ENCODE measurements at places on chromosomes 12 and 14. TPM values are rescaled to one million over a fixed set of nuclear protein-coding genes. Genes with fewer than 3 reads are reported as not detected.

- H3K27ac ChIP-seq = peak overlapping the region; percentile 92
- no peak for DNase-seq
- H3K36me3 ChIP-seq = no peaks in the 10 kb centered on the region
- H3K4me1 ChIP-seq = peaks cover 33% of the 10 kb centered on the region
- H3K4me3 ChIP-seq = peak overlapping the region; percentile 53
Measured at GRCh38 chr14:89418976-89419375, 1.9 kb upstream of the FOXN3 start.

DNA sequence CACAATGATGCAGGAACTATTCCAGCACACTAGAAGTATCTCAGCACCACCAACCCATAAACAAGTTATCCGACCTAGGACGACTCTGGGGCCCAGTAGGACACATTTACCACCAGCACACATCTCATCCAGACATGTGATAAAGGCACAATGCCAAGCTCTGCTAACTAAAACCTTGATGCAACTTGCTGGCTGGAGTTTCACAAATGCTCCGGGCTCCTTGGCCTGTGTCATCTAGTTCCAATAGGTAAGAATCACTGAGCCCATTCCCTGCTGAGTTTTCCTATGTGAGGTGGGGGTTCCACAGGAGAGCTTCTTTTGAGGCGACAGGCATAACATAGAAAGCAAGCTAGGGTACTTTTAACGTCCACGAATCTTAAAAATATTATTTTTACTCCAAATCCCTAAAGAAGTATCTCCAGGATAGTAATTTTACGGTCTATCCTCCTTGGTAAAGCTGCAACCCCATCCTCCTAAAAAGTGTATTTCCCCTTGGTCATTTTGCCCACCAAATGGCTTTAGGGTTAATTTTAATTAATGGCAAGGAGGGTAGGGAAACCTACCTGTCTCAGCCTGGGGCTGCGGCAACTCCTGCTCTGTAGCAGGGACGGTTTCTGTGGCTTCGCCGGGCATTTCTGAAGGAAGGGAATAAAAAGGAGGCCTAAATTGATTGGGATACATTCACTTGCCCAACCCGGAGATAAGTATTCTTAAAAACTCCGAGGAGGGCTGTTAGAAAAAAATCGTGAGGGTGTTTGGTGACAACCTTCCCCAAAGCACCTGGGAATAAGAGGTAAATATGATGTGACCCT, 1.0 kb downstream of the NACA start:
- no peaks in the 10 kb centered on the region for H3K27me3 ChIP-seq
- peaks cover 8% of the 10 kb centered on the region for H3K36me3 ChIP-seq
- H3K4me1 ChIP-seq = peaks cover 71% of the 10 kb centered on the region
- DNase-seq = peak; percentile 15
- H3K27ac ChIP-seq = peak overlapping the region; percentile 97

DNA sequence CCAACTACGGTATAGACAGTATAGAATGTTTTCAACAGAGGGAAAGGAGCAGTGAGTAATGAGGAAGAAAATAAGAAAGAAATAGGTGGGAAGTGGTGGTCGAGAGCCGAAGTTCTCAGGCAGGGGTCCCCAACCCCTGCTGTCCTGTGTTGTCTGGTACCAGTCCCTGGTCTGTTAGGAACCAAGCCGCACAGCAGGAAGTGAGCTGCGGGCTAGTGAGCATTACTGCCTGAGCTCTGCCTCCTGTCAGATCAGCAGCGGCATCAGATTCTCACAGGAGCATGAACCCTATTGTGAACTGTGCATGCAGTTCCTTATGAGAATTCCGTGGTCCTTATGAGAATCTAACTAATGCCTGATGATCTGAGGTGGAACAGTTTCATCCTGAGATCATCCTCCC, 107.3 kb upstream of the PTPRR start:
- no peak overlapping the region for H3K4me3 ChIP-seq
- H3K36me3 ChIP-seq = no peaks in the 10 kb centered on the region
- no peaks in the 10 kb centered on the region for H3K4me1 ChIP-seq
- DNase-seq = no peak

ETV6 gene
- 13.0 TPM for total RNA-seq

DNA sequence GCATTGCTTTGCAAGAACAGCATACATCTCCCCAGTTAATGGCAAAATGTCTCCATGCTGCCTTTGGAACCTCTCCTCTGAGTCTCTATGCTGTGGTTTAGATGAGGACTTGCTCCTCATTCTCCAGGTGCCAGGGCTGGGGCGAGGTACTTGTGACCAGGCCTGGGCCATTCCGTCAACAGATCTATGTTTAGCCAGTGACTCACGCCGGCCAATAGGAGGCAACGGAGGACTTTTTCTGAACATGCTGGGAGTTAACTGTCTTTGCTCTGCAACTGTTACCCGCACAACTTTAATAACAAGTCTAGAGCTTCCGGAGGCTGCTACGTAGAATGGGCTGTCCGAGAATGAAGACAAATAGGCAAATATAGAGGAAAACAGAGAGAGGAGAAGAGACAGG, 214.2 kb downstream of the GLT1D1 start:
- H3K36me3 ChIP-seq = peaks cover 3% of the 10 kb centered on the region
- H3K4me3 ChIP-seq = no peak overlapping the region
- H3K27me3 ChIP-seq = peaks cover 15% of the 10 kb centered on the region

NINJ2 gene
- total RNA-seq = 0.85 TPM

- no peak overlapping the region for H3K27ac ChIP-seq
Measured at GRCh38 chr12:28027328-28027727, 54.8 kb upstream of the PTHLH start.

DNA sequence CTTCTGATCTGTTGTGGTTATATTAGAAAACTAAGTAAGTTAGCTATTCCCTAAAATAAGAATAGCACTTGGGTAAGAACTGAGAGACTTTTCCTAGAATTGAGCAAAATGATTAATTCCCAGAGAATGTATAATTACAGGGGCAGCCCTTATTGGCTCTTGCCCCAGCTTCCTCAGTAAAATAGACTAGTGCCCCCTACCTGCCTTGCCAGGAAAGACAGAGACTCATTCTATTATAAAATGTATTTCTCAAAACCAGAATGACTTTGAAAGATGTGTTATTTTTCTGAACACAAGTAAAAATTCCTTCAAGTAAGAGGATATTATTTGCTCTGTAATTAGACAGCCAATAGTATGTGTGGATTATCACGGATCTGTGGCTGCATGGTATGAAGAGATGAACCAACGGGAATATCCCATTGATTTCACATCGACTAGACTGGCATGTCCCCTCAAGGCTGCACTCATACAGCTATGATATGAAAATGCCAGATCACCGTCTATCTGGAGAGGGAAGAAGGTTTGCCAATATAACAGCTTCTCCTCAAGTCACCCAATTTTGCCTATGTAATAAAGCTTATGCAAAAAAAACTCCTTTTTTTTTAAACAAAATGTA, 7.4 kb upstream of the GLRX5 start:
- no peaks in the 10 kb centered on the region for H3K36me3 ChIP-seq
- H3K27ac ChIP-seq = peak overlapping the region; percentile 75
- H3K4me1 ChIP-seq = peaks cover 66% of the 10 kb centered on the region
- DNase-seq = no peak

- DNase-seq = no peak
- no peak overlapping the region for H3K4me3 ChIP-seq
- no peak overlapping the region for H3K27ac ChIP-seq
- peaks cover 67% of the 10 kb centered on the region for H3K36me3 ChIP-seq
- no peaks in the 10 kb centered on the region for H3K27me3 ChIP-seq
- H3K4me1 ChIP-seq = peaks cover 5% of the 10 kb centered on the region
Measured at GRCh38 chr14:31657917-31658316, 96.7 kb downstream of the NUBPL start.

DNA sequence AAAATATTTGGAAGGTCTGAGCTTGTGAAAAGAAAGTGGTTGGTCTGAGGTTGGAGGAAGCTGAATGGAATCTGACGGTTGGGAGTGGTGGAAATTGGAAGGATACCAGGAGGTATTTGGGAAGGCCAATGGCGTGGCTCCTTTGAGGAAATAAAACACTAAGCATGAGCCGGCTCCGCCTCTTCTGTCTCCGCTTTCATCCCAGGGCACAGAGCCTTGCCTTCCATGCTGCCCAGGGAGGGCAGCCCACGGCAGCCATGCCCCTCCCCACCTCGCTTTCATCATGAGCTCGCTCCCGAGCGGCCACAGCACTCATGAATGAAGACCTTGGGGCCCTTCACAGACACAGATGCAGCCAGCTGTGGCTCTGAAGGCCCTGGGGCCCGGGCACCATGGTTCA, 36.2 kb downstream of the HSP90AA1 start:
- no peak for DNase-seq
- H3K27ac ChIP-seq = no peak overlapping the region
- no peaks in the 10 kb centered on the region for H3K4me1 ChIP-seq
- peaks cover 73% of the 10 kb centered on the region for H3K36me3 ChIP-seq
- H3K4me3 ChIP-seq = no peak overlapping the region

GRCh38 chr12:121214166-121214777, 4.3 kb downstream of the P2RX4 start:
- no peak for DNase-seq
- H3K27me3 ChIP-seq = no peaks in the 10 kb centered on the region
- peaks cover 32% of the 10 kb centered on the region for H3K4me1 ChIP-seq
- H3K27ac ChIP-seq = peak overlapping the region; percentile 10
- no peaks in the 10 kb centered on the region for H3K36me3 ChIP-seq

- H3K36me3 ChIP-seq = peaks cover 58% of the 10 kb centered on the region
- no peaks in the 10 kb centered on the region for H3K27me3 ChIP-seq
- peaks cover 97% of the 10 kb centered on the region for H3K4me1 ChIP-seq
- peak overlapping the region; percentile 73 for H3K4me3 ChIP-seq
Measured at GRCh38 chr14:99234355-99234754, 37.6 kb downstream of the BCL11B start.

DCAF4 gene
- 32.4 TPM for total RNA-seq

DNA sequence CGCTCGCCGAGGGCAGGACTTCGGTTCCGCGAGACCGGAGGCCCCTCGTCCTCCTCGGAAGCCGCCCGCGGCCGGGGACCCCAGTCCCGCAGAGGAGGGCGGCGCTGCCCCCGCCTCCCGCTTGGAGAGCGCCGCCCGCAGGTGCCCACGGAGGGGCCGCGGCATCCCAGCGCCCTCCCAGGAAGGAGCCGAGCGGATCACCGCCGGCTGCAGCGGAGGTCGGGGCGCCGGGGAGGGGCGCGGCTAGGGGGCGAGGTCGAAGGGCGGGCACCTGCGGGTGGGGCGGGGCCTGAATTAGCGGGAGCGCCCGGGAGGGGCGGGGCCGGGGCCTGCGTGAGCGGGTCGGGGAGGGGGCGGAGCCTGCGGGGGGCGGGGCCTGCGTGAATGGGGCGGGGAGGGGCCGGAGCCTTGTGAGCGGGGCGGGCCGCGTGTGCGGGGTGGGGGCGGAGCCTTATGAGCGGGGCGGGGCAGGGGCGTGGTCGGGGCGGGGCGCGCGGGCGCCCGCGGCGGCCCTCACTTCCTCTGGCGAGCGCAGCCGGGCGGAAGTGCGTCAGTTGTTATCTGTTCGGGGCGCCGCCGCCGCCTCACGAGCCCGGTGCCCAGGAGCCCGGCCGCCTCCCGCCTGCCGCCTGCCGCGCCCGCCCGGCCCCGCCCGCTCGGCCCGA, at the start of gene FBRSL1:
Gene FBRSL1, plus strand, starts transcription at position 550 of the 665 bp plus-strand sequence.
- peak within 1 kb of the TSS; percentile 88 for H3K4me3 ChIP-seq
- peak within 1 kb of the TSS; percentile 93 for H3K27ac ChIP-seq
- peaks cover 44% of the 10 kb centered on the region for H3K4me1 ChIP-seq
- no peaks in the 10 kb centered on the region for H3K27me3 ChIP-seq

GRCh38 chr12:16361142-16361783, 13.8 kb downstream of the MGST1 start:
- DNase-seq = no peak
- no peak overlapping the region for H3K4me3 ChIP-seq
- H3K36me3 ChIP-seq = no peaks in the 10 kb centered on the region
- H3K4me1 ChIP-seq = no peaks in the 10 kb centered on the region
- no peaks in the 10 kb centered on the region for H3K27me3 ChIP-seq

DNA sequence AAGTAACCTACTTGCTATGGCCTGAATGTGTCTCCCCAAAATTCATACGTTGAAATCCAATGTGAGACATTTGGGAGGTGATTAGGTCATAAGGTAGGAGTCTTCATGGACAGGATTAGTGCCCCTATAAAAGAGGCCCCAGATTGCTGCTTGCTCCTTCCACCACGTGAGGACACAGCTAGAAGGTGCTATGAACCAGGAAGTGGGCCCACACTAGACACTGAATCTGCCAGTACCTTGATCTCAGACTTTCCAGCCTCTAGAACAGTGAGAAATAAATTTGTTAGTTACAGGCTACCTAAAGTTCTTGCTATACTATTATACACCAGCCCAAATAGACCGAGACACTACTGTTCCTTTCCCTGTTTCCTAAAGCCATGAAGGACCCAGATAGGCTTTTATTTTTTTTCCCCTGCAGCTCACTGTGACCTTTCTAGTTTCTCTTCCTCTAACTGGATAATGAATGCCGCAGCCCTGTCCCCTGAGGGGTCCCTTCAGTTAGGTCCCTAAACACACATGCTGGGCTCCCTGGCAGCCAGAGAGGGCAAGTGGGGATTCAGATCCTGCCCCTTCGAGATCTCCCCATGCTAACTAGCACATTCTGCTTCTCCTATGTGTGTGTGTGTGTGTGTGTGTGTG, 19.3 kb downstream of the SLC25A3 start:
- H3K27ac ChIP-seq = peak overlapping the region; percentile 83
- H3K27me3 ChIP-seq = no peaks in the 10 kb centered on the region
- peaks cover 15% of the 10 kb centered on the region for H3K4me1 ChIP-seq
- peak overlapping the region; percentile 18 for H3K4me3 ChIP-seq
- no peak for DNase-seq
- H3K36me3 ChIP-seq = no peaks in the 10 kb centered on the region

PRB2 gene
- not detected for total RNA-seq

- H3K4me1 ChIP-seq = no peaks in the 10 kb centered on the region
- no peak overlapping the region for H3K4me3 ChIP-seq
- H3K36me3 ChIP-seq = no peaks in the 10 kb centered on the region
- H3K27ac ChIP-seq = no peak overlapping the region
Measured at GRCh38 chr12:24760606-24761378, 188.1 kb downstream of the BCAT1 start.

Data from naive thymus-derived CD8-positive, alpha-beta T cell (primary cell).